NCI-H187 (cell line): ENCODE measurements at places on chromosomes 2 and 18.

DNA sequence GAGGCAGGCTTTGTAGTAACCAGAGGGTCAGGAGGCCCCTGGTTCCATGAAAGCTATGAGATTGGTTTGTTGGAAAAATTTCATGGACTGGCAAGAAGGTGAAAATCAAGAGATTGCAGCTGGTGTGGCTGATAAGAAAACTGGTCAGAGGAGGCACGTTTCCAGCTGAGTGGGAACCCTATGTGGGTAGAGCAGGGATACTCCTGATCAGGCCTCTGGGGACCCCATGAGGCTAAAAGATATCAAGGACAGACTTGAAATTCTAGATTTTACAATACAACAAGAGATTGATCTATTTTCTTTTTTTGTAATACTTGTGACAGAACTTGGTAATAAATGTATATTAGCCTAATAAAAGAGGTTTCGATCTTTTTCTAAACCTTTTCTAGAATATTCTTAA is 1615.1 kb downstream of the DPP10 start:
- no peak for DNase-seq

GRCh38 chr2:166365803-166366420 is 9.8 kb downstream of the SCN9A start:
- no peak for DNase-seq

DNA sequence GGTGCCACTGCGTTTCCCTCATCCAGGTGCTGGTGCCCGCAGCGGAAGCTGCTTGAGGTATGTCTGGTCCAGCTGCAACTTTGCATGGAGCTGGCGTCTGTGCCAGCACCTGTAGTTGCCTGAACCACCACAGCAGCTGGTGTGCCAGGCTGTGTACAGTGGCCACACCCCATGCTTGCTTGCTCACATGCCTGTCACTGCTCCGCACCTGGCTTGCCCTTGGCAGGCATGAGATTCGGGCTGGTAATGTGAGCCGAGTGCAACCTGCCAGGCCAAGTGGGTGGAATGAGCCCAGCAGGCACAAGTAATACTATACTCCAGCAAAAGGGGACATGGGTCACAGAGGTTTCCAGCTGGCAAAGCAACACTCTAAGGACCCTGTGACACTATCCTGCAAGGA is 1123.3 kb upstream of the ACVR2A start:
- no peak for DNase-seq

- no peak for DNase-seq
These were observed 9.6 kb downstream of the HAUS1 start for GRCh38 chr18:46113751-46114150.

GRCh38 chr18:13393338-13393737 is 174.8 kb downstream of the LDLRAD4 start:
- no peak for DNase-seq

DNA sequence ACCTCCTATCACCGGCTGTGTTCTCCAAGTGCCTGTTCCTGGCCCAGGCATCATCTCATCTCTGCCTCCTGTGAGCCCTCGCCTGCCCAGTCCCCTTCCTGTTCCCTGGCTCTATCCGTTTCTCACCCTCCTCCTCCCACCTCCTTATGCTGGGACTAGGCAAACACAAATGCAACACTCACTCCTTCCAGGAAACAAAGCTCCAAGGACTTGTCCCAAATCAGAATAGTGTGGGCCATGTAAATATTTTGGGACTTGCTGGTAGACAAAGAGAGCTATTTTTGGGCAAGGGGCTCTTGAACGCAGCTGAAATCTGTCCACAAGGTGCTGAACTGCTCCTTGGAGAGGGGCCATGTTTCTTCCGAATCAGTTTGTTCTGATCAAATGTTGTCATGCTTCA is 25.3 kb downstream of the MBP start:
- DNase-seq = no peak

DNA sequence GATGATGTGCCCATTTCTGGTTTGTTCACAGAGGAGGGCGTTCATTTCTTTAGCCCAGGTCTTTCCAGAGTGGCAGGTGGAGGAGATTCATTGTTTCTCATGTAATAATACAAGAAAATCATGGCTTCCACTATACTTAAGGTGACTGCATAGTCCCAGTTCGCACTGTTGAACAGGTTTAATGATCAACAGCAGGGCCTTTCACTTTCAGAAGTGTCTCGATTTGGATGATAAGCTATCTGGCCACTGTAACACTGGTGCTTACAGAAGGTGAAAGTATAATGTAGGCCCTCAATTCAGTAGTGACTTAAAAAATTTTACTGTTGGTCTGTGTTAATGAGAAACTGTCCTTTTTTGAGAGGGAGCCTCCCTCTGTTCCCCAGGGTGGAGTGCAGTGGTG is 1.4 kb downstream of the RMC1 start:
- DNase-seq = no peak

GRCh38 chr2:14261771-14262170 is 370.7 kb upstream of the LRATD1 start:
- DNase-seq = no peak

GRCh38 chr2:39140322-39140847 is 19.5 kb upstream of the SOS1 start:
- DNase-seq = no peak

- DNase-seq = no peak
These were observed 392.3 kb downstream of the GALNT13 start for GRCh38 chr2:154264024-154264423.

GRCh38 chr2:210224941-210225672 is at the start of gene ACADL:
ACADL (minus strand) TSS chr2:210225447; CDS start chr2:210225263, 184 bp downstream.
- DNase-seq = no peak

GRCh38 chr2:55880416-55881143 is 43.0 kb downstream of the EFEMP1 start:
- no peak for DNase-seq

DNA sequence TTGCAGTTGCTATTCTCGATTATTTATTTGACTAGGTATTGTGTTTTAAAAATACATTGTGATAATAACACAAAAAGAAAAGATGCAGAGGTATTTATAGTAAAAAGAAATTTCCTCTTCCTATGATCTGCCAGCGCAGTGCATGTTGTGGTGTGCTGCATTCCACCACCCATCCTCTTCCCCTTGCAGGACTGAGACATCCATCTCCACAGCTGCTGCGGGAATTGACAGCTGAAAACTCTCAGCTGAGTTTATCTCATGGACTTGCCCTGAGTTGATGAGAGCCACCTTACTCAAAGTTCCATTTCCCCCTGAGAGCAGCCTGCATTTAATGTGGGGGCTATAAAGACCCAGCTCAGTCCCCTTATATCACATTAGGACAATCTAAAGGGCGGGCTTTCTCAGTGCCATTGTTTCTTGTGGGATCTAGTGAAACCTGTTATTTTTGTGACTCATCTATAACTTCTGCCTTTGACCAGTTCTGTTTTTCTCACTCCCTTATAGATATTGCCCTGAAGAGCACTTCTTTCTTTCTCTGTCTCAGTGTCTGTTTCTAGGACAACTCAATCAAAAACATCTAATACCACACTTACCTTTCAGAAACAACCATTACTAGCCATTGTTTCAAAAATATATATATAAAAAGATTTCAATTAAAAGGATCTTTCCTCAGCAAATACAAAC is 698.5 kb downstream of the NR4A2 start:
- no peak for DNase-seq

GRCh38 chr2:143078104-143078503 is 51.1 kb upstream of the ARHGAP15 start:
- DNase-seq = no peak
